ENCODE measurements at places on chromosomes 4 and X.

GRCh38 chrX:22486296-22486695 lies 213.6 kb downstream of the CBLL2 start:
- H3K27me3 ChIP-seq, result no peaks in the 10 kb centered on the region
- peaks cover 2% of the 10 kb centered on the region for H3K4me1 ChIP-seq
- no peaks in the 10 kb centered on the region for H3K36me3 ChIP-seq
- no peak for DNase-seq

- H3K4me1 ChIP-seq, result no peaks in the 10 kb centered on the region
- H3K27me3 ChIP-seq, result no peaks in the 10 kb centered on the region
- no peak overlapping the region for H3K27ac ChIP-seq
- no peak for DNase-seq
- no peaks in the 10 kb centered on the region for H3K36me3 ChIP-seq
- no peak overlapping the region for H3K4me3 ChIP-seq
Measured at GRCh38 chrX:79139446-79139845, 5.0 kb upstream of the GPR174 start.

GRCh38 chr4:78166622-78167021 lies 109.5 kb downstream of the FRAS1 start:
- H3K27ac ChIP-seq, result no peak overlapping the region
- H3K4me1 ChIP-seq, result no peaks in the 10 kb centered on the region
- DNase-seq, result no peak

DNA sequence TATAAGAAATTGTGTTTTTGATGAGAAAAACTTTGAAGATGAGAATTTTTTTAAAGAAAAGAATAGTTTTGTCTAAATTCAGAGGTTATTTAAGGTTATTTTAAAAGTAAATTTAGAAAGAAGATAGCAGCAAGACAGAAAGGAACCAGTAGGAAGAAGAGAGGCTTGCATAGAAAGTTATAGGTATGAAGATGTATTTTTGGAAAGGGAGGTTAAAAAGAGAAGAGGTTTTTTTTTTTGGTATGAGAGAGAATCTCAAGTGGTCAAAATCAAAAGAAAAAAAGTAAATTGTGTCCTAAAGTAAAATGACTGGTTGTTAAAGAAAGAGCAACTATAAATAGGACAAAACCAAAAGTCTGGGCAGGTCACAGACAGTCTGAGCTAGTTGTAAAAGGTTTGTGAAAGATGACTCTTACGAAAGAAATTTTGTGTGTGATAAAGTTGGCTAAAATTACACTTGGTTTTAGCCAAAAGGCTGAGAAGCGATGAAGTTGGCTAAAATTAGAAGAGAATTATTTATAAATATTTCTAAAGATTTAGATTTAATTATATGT lies 16.4 kb upstream of the EIF4E start:
- no peak overlapping the region for H3K27ac ChIP-seq
- H3K36me3 ChIP-seq, result no peaks in the 10 kb centered on the region
- DNase-seq, result no peak
- H3K4me1 ChIP-seq, result no peaks in the 10 kb centered on the region
- H3K27me3 ChIP-seq, result no peaks in the 10 kb centered on the region

DNA sequence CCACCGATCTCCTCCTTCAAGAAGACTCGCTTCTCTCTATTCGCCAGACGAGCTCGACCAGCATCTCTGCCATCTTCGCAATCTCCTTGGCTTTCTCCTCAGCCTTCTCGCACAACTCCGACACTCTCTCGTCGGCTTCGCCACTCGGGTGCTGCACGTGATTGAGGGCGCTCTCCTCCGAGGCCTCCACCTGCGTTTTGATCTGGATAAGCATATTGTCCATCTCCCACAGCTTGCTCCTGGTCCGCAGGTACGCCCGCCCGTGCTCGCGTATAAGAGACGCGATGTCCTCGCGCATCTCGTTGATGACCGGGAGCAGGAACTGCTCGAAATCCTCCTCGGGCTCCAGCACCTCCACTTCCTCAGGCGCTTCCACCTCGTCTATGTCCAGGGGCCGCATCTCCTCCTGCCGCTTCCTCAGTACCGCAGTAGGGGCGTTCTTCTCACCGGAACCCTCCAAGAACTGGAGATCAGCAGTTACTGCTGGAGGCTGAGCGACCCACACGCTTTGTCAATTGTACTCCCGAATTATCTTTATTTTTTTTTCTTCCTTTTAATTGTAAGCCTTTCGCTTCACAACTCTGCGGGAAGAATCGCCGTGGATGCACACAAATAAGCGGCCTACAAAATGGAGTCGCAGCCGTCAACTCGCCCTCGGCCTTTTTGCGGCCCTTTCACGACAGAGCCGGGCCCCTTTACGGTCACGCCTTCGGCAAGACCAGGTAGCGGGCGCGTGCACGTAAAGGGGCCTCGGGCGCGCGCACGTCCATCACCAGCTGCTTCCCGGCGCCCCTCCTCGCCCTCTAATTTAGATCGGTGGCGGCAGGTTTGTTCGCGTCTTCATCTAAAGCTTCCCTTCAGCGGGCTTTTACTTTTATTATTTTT lies at the start of gene MRFAP1L1:
Gene MRFAP1L1 (minus strand): TSS at position 636 of the 885 bp plus-strand sequence. CDS start 236 bp downstream, at position 400.
- H3K27ac ChIP-seq, result peak within 1 kb of the TSS; percentile 97
- peak; percentile 97 for DNase-seq
- no peaks in the 10 kb centered on the region for H3K36me3 ChIP-seq
- no peaks in the 10 kb centered on the region for H3K27me3 ChIP-seq

GRCh38 chr4:107037199-107037584 lies 1.1 kb upstream of the DKK2 start:
- H3K27ac ChIP-seq, result no peak overlapping the region
- peaks cover 68% of the 10 kb centered on the region for H3K27me3 ChIP-seq
- DNase-seq, result peak; percentile 44
- no peaks in the 10 kb centered on the region for H3K36me3 ChIP-seq
- peaks cover 24% of the 10 kb centered on the region for H3K4me1 ChIP-seq

GRCh38 chr4:70564033-70564432 lies 28.0 kb upstream of the AMBN start:
- no peak overlapping the region for H3K27ac ChIP-seq
- H3K27me3 ChIP-seq, result no peaks in the 10 kb centered on the region
- no peaks in the 10 kb centered on the region for H3K4me1 ChIP-seq
- DNase-seq, result no peak
- no peaks in the 10 kb centered on the region for H3K36me3 ChIP-seq

- no peak overlapping the region for H3K27ac ChIP-seq
- DNase-seq, result no peak
- H3K4me3 ChIP-seq, result no peak overlapping the region
Measured at GRCh38 chr4:56460085-56460484, 7.3 kb upstream of the SRP72 start.

GRCh38 chrX:19283597-19284339 lies 60.0 kb upstream of the PDHA1 start:
- no peak overlapping the region for H3K4me3 ChIP-seq
- H3K27ac ChIP-seq, result no peak overlapping the region
- H3K27me3 ChIP-seq, result no peaks in the 10 kb centered on the region
- no peaks in the 10 kb centered on the region for H3K36me3 ChIP-seq
- H3K4me1 ChIP-seq, result no peaks in the 10 kb centered on the region
- DNase-seq, result no peak

- DNase-seq, result no peak
- H3K27ac ChIP-seq, result no peak overlapping the region
- no peaks in the 10 kb centered on the region for H3K36me3 ChIP-seq
- peaks cover 7% of the 10 kb centered on the region for H3K4me1 ChIP-seq
Measured at GRCh38 chr4:3449574-3450534, 8.1 kb downstream of the HGFAC start.

GRCh38 chr4:89658701-89659024 lies 178.3 kb downstream of the SNCA start:
- DNase-seq, result no peak
- no peaks in the 10 kb centered on the region for H3K4me1 ChIP-seq
- H3K4me3 ChIP-seq, result no peak overlapping the region
- no peaks in the 10 kb centered on the region for H3K36me3 ChIP-seq
- H3K27ac ChIP-seq, result no peak overlapping the region

GRCh38 chr4:166421556-166422156 lies 548.6 kb downstream of the TLL1 start:
- H3K27ac ChIP-seq, result peak overlapping the region; percentile 75
- peak overlapping the region; percentile 3 for H3K4me3 ChIP-seq
- H3K27me3 ChIP-seq, result no peaks in the 10 kb centered on the region

DNA sequence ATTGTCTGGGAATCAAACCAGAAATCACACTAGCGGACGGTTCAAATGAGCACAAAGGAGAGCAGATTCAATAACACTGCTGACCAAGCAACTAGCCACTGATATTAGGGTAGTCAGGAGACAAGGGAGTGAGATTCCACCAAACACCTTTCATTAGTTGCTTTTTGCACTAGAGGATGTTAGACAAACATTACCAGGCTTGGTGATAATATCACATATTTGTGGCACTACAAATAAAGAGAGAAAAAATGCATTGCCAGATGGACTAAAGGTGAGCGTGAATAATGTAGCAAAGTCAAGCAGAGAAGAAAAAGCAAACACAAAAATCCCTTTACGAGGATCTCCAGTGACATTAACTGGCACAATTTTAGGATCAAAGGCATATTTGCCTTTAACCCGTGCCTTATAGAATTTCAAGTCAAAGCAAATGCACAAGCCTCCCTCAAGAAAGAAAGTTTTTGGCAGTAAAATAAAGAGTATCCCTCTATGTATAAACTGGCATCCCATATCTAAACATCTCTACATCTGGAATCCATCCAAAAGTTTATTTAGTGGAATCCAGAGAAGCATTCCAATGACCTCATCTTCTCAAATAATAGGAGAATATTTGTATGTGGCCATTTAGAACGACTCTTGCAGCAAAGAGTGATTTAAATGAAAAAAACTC lies 290.9 kb downstream of the KCTD8 start:
- peak; percentile 23 for DNase-seq
- peak overlapping the region; percentile 37 for H3K27ac ChIP-seq
- no peaks in the 10 kb centered on the region for H3K4me1 ChIP-seq
- H3K36me3 ChIP-seq, result no peaks in the 10 kb centered on the region
- no peaks in the 10 kb centered on the region for H3K27me3 ChIP-seq
- no peak overlapping the region for H3K4me3 ChIP-seq

GRCh38 chr4:6461301-6462165 lies 10.9 kb downstream of the PPP2R2C start:
- H3K36me3 ChIP-seq, result no peaks in the 10 kb centered on the region
- H3K4me3 ChIP-seq, result no peak overlapping the region
- H3K27me3 ChIP-seq, result peaks cover 39% of the 10 kb centered on the region
- peaks cover 1% of the 10 kb centered on the region for H3K4me1 ChIP-seq
- H3K27ac ChIP-seq, result no peak overlapping the region

- no peak overlapping the region for H3K27ac ChIP-seq
- no peak overlapping the region for H3K4me3 ChIP-seq
- H3K27me3 ChIP-seq, result peaks cover 23% of the 10 kb centered on the region
- no peak for DNase-seq
Measured at GRCh38 chr4:4412641-4413372, 25.9 kb downstream of the NSG1 start.

GRCh38 chr4:171985129-171985528 lies 171.9 kb downstream of the GALNTL6 start:
- DNase-seq, result no peak
- H3K4me3 ChIP-seq, result no peak overlapping the region
- H3K4me1 ChIP-seq, result no peaks in the 10 kb centered on the region
- no peaks in the 10 kb centered on the region for H3K27me3 ChIP-seq
- no peak overlapping the region for H3K27ac ChIP-seq

DNA sequence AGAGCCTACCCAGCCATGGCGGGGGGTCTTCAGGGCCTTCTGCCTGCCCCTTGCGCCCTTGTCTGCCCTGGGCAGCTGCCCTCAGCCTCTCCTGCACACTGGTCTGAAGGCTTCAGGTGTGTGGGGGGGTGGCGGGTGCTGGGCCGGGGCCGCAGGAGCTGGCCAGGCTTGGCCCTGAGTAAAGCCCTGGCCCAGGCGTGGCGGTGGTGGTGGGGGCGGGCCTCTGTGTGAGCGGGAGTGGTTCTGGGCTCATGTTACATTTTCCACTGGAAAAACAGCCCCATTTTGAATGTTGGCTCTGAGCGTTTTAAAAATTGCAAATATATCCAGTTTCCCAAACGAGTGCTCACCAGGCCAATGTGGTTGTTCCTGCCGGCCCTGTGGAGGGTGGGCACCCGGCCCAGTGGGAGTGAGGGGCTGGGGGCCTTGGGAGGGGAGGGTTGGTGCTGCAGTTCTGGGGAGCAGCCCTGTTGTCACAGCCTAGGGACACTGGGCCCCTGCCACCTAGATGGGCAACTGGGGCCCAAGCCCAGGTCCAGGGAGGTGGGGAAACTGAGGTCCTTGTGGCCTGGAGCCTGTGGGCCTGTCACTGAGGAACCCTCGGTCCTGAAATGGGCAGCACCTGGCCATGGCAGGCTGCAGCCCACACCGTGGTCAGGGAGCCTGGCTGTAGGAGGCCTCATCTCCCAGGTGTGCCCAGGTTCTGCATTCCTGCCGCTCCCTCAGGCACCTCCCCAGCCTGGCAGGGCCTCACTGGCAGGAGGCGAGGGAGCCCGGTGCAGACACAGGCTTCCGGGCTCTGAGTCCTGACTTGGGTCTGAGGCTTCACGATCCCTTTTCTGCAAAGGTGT lies 28.3 kb downstream of the FGFRL1 start:
- no peaks in the 10 kb centered on the region for H3K27me3 ChIP-seq
- peak; percentile 56 for DNase-seq

- no peak overlapping the region for H3K4me3 ChIP-seq
- no peaks in the 10 kb centered on the region for H3K36me3 ChIP-seq
- H3K4me1 ChIP-seq, result no peaks in the 10 kb centered on the region
- no peaks in the 10 kb centered on the region for H3K27me3 ChIP-seq
Measured at GRCh38 chrX:118066867-118067515, 49.6 kb downstream of the KLHL13 start.

- H3K4me1 ChIP-seq, result no peaks in the 10 kb centered on the region
- DNase-seq, result no peak
- H3K27ac ChIP-seq, result no peak overlapping the region
- H3K4me3 ChIP-seq, result no peak overlapping the region
- no peaks in the 10 kb centered on the region for H3K27me3 ChIP-seq
Measured at GRCh38 chrX:24594501-24594900, 52.6 kb downstream of the PCYT1B start.

DNA sequence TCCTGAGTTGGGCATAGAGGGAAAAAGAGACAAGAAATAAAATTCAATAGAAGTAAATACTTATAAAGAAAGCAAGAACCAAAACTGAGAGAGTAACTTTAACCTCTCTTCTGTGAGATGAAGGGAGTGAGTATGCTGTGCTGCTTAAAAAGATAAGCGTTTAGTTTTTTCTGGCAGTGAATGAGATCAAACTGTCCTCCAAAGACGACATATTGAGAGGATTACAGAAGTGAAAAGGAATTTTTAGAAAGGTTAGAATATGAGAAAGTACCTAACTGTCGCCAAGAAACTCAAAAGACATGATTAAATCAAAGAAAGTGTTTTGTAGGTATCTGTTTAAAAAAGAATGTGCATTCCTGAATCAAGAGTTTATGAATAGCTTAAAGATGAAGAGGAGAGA lies 16.0 kb downstream of the GAB1 start:
- H3K4me3 ChIP-seq, result no peak overlapping the region
- H3K27me3 ChIP-seq, result no peaks in the 10 kb centered on the region
- no peaks in the 10 kb centered on the region for H3K36me3 ChIP-seq
- H3K4me1 ChIP-seq, result peaks cover 5% of the 10 kb centered on the region
- no peak for DNase-seq
